ENCODE measurements at places on chromosomes 12 and 14.

DNA sequence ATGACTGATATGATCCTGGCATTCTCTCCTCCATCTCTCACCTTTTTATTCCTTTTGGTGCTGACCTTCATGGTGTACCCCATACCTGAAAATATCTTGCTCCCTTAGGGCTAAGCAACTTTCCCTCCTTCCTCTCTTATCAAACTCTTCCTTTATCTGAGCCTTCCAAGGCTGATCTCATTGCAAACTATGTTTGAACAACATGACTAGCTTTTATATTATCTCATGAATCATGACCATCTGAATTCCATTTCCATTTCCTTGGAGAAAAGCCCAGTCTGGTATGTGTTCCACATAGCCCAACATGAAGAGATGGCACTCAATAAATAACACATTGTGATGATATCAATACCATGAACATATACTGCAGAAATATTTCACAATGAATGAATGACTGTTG lies 111.6 kb downstream of the TSPAN8 start:
- no peak for DNase-seq

DNA sequence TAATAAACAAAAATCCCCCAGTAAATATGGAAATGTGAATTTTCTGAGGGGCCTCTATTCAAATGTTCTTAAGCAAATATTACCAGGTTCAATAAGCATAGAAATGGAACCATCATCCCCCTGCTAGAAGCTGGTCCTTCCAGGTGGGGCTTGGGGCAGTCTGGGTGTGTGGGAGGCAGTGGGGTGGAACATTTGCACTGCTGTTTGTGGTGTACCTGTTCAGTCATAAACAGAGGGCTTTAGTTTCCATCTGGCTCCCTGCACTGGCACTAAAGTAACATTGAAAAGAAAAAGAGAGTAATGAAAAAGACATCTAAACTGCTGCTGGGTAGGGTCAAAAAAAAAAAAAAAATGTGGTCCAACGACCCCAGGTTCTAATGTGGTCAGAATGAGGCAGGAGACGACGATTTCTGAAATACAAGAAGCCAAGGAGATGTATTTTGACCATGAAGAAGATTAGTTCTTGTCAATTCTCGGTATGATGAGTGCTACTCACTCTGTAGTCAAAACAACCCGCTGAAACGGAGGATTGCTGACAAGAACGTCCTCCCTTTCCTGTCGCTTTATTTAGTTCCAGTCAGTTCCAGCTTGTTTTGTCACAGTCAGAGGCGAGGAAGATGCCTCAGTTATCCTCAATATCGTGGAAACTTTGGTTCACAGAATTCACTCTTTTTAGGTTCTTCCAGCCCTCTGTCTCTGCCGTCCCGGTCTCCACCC lies 44.2 kb upstream of the MANSC4 start:
- DNase-seq = no peak

DNA sequence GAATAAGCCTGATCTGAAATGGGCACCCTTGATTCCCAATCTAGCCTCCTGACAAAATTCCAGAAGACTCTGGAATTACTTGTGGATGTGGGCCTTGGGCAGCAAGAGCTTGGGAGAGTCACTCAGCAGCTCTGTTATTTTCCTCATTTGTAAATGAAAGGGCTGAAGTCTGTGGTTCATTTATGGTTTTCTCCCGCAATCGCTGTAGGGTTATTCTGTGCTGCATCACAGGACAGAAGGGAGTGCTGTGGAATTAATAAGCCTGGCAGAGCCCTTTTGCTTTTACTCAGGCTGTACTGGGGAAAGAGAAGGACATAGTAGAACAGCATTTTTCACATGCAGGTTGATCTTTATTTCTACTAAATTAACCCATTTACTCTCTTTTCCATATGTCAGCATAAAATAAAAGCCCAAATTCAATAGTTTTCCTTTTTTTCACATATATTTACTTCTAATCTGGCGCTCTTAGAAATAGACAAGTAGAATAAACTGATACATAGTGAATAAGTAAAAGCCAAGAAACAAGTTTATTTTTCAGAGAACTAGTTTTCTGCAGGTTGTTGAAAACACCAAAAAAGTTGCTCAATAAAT lies 49.2 kb downstream of the DUSP16 start:
- no peak for DNase-seq

GRCh38 chr12:89101440-89101839 lies 250.9 kb downstream of the DUSP6 start:
- no peak for DNase-seq

- DNase-seq = no peak
Measured at GRCh38 chr14:85178864-85179263, 351.1 kb upstream of the FLRT2 start.

DNA sequence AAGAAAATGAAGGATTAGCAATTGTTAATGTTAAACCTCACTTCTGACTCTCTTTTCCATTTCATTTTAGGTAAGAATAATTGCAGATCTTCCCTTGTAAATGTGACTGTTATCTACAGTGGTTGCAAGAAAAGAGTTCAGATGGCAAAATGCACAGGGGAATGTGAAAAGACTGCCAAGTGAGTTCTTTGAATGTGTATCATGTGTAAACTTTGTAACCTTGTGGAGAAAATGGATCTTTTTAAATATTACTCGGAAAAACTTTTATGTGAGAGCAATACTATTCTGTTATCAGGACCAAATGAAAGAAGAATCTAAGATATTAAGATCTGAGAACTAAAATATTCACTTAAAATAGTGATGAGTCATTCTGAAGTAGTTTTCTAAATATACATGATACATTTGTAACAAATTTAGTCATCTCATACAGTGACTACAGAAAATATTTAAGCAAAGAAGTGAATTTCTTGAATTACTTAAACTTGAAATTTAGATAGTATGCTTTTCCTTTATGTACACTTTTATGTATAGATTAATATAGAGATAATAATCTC lies 122.5 kb upstream of the CNTN1 start:
- DNase-seq = no peak

- no peak for DNase-seq
Measured at GRCh38 chr14:68669603-68670358, 123.1 kb downstream of the ZFP36L1 start.

GRCh38 chr14:85146779-85147178 lies 383.2 kb upstream of the FLRT2 start:
- no peak for DNase-seq

DNA sequence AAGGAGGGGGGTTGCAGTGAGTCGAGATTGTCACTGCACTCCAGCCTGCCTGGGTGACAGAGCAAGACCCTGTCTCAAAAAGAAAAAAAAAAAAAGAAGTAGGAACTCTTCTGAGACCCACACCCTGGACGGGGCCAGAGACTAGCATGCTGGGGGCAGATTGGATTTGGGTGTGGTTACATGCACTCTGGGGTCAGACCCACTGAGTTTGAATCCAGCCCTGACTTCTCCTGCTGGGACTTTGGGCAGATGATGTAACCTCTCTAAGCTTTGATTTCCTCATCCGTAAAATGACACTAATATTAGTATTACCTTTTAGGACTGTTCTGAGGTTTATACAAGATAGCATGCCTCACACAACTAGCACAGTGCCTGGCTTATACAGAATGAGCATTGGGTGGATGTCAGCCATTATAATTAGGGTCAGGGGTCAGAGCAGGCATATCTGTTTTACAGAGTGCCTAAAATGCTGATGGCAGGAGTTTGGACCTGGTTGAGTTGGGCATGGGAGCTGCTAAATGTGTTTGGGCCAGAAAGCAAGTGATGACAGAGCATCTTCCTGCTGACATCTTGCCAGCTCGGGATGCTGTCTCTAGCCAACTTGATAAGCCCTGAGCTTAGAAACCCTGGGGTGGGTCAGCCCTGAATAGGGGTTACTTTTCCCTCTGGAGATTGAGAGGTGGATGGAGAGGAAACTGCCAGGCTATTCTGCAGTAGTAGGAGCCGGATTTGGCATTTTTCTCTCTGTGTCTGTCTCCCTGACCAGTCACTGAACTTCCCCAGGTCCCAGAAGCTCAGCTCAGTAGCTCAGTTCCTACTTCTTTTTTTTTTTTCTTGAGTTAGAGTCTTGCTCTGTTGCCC lies 15.5 kb downstream of the TPCN1 start:
- DNase-seq = peak; percentile 73

DNA sequence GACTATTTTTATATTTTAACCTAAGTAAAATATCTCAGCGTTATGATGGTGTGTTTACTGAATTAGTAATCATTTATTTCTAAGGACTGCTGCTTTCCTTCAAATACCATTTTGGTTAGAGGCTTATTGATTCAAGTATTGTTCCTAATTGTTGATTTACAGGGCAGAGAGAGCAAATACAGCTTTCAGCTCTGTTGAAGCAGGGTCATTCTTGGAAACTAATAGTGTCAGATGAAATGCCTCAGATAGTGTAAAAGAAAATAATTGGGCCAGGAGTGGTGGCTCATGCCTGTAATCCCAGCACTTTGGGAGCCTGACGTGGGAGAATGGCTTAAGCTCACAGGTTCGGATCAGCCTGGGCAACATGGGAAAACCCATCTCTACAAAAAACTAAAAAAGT lies 249.3 kb downstream of the FUT8 start:
- no peak for DNase-seq

- no peak for DNase-seq
Measured at GRCh38 chr12:101866615-101867373, 10.6 kb upstream of the DRAM1 start.

DNA sequence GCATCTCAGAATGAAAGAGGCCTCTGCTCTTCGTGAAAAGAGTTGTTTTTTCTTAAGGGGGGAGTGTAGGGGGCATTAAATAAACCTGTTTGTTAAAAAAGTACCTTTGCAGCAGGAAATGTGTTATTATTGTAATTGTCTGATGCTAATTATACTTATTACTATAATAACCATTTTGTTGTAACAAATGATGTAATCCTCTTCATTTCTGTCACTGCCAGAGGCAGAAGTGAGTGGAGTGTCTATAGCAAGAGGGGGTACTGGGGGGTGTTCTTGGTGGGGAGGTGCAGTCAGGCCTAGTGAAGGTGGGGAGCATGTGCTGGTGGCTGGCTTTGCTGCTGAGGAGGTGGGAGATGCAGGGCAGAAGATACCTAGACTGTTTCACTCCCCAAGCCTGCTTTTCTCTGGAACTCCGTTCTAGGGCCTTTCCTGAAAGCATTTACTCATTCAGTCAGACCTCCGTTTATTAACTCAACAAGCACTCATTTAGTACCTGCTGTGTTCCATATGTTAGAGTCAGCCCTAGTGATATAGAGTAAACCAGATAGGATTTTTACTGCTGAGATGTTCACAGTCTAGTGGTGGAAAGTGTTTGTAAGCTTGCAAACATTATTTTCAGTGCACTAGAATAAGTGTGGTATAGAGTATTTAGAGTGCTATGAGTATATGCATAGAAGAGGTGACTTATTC lies 77.5 kb upstream of the CISTR start:
- no peak for DNase-seq

- no peak for DNase-seq
Measured at GRCh38 chr12:69984241-69984640, 159.2 kb downstream of the MYRFL start.

Data from hematopoietic multipotent progenitor cell treated with erythropoietin and hydrocortisone succinate and interleukin-3 and kit ligand, for 8 days (in vitro differentiated cells).